ENCODE measurements at places on chromosomes 4 and X.

- no peak for DNase-seq
Measured at GRCh38 chr4:74613266-74613665, 168.3 kb downstream of the AREG start.

DNA sequence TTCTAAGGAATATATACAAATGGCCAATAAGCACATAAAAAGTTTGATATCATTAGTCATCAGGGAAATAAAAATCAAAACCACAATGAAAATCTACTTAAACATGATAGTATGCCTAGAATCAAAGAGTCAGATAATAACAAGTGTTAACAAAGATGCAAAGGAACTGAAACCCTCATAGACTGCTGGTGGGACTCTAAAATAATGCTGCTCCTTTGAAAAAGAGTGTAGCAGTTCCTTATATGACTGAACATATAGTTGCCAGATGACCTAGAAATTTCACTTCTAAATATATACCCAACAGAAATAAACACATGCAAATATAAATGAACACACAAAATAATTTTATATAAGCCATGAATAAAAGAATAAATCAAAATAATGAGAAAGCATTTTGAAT, 205.1 kb upstream of the CTSO start:
- peak; percentile 26 for DNase-seq

DNA sequence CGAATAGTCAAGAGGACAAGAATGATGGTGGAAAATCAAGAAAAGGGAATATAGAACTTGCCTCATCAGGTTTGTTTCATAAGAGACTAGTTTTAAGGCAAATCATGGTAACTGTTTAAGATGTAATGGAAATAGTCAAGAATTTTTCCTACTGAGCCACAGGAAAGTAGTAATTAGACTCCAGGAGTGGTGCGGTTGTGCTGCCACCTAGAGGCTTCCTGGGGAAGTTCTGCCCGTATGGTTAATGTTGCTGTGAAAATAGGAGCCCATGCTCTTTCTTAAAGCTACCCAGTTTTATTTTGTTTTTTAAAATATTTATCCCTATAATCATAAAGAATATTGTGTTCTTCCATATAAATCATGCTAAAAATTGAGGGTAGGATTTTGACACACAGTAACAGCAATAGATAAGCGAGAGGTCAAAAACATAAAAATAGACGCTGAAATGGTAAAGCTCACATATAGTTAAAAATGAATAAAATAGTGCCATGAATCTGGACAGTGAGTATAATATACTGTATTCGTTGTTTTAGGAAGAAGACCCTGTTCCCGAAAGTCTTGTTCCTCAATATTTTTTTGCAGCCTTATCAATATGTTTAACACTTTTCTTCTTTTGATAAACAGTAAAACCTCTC, 87.0 kb downstream of the PHOX2B start:
- DNase-seq: peak; percentile 47

DNA sequence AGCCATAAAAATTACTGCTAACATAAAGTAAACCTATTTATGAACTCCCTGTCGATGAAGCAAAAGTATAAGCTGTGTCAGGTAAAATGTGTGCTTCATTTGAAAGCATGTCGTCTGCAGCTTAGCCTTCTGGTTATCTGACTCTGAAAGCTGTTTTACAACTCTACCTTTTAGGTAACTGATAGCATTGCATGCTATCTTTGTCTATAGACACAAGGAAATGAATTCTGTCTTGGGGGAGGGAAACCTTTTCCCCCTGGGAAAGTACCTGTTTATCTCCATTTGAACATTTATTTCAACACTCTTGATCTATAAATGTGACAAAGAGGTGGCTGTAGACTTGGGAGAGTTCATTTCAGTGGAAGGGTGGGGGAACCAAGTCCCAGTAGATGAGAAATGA, 51.4 kb downstream of the RAB40A start:
- no peak for DNase-seq

DNA sequence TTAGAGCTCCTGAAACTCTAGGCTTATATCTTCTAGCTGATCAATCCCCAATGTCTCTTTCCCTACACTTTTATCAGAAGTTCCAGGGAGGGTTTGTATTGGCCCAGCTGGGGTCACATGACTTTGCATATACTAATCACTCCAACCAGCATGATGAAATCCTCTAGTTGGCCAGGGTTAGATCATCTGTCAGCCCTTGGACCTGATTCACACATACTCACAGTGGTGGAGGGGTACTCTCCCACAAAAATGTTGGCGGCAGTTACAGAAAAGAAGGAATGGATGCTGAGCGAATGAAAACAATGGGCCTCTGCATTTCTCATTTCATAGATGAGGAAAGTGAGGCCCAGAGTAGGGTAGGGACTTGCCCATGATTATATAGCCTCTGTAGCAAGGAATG, 151.1 kb downstream of the PJA1 start:
- no peak for DNase-seq

DNA sequence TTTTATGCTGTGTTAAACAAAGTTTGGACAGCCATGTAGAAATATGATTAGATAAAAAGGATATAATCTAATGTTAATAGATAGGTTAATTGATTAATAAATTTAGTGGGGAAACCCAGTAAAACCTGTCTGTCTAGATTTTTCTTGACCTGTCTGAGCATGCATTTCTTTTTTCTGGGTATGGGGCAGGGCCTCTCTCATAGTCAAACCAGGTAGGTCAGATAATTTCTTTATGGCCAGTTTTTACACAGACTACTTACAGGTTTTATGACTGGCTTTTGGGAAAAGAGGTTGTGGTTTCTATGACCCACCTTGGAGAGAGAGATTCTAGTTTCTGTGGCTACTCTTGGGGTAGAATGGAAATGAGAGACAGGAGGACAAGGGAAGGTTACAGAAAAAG, 135.6 kb upstream of the EPHA5 start:
- no peak for DNase-seq

- no peak for DNase-seq
Measured at GRCh38 chr4:118969359-118969758, 80.7 kb downstream of the SYNPO2 start.

DNA sequence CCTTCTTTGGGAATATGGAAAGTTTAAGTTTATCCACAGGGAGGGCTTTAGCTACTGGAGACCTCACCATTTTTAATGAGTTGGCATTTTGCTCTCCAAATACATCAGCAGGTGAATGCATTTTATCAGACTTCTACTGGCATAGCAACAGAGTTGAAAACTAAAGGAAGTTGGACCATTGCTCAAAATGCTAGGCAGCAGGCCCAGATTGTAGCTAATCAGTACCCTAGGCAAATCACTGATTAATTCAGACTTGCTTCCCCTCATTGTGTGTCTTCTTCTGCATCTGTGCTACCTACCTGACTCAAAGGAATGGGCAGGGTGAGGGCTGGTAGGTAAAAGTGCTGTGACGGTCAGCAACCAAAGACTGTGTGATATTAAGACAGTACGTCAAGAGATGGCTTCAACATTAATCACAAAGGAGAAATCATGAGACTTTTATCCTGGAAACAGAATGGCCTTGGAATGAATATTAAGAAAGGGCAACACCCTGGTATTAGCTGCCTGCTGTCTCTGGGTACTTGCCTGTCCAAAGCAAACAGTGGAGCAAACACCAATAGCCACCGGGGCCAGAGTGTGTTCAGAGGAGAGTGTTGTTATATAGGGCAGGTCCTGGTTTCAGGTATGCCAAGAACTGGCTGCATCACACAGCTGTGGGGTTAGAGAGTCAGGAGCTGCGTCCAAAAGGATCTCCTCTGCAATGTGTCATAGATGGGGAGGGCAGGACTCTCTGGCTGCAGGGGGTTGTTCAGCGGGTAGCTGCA, 17.1 kb upstream of the SMIM20 start:
- no peak for DNase-seq

- no peak for DNase-seq
Measured at GRCh38 chr4:85688055-85688740, 213.2 kb downstream of the ARHGAP24 start.

DNA sequence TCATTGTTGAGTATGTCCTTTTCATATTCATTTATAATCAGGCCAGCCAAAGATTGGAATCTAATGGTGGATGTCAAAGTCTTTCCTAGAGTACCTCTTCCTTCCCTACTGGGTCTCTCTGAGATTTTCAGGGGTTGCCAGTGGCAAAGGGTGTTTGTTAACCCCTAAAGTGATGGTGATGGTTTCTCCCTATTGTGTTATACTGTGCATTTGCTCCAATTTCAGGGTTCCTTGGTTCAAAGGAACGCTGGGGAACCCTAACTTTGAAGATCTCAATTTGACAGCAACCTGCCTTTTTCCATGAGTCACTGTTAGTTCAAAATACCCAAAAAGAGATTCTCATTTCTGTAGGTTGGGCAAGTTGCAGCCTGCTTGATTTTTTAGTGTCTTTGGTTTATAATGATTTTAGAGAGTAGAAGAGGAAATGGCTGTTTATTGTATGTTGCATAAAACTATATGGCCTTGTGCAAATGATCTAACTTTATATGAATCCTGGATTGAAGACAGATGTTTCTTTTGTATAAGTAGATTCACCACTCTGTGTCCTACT, 23.0 kb downstream of the GAB1 start:
- DNase-seq: no peak

DNA sequence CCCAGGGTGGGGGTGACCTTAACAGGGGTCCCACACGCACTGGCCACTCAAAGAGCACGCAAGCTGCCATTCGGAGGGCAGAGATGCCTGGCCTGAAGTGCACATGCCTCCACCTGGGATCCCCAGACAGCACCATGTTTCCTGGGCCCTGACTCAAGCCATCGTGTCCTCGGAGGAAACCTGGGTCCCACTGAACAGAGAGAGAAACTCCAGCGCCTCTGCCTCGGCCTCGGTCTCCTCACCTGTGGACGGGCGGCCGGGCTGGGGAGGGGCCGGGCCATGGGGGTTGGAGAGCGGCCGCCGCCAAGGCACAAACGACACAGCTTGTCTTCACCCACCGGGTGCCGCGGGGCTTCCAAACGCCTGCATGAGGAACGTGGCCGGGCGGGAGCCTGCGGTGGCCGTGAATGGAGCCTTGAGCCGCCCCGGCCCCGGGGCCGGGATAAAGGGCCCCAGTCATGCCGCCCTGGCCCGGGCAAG, 30.0 kb upstream of the FGFR3 start:
- DNase-seq: no peak

DNA sequence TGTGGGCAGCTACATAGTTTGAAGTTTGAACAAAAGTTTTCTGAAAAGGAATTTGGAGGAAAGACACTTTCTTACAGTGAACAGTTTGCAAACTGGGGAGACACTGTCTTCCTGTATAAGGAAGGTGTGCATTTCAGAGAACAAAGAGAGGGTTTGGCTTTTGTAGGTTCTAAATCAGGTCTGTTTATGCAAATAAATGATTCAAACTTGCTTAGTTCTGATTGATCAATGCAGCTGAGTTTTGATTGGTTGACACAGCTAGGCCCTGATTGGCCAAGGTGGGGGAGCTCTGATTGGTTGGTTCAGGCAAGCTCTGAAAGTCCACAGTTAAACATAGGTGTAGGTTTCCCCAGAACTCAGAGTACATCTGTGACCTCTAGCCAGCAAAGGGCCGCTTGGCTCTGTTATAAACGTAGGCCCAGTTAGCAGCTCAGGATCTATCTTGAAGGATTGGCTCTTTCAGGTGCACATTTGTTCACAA, 63.0 kb upstream of the ENPP6 start:
- DNase-seq: peak; percentile 80

DNA sequence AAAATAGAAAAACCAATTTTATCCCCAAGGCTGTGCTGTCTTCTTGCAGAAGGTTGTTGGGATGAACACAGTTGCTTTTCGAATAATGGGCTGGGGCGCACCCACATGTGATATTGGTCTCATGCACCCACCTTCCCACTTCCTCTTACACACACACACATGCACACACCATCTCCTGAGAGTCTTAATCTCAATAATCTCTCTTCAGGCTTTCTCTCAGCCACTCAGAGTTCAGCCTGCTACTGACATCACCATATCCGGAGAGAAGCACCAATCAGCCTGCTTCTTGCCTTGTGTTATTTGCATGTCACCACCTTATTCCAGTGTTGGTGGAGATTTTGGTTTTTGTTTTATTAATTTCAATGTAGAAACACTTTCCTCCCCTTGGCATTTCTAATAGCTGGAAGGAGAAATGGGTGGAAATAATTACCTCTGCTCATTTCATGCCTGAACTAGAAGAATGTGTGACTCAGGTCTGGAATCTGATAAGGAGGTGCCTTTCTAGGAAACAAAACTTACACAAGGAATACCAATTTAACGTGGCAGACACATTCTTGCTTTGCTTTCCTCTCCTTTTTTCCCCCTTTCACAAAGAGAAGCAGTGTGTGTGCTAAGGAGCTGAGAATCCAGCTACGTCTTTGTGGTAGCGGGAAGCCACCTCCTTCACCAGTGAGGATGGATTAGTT, 400.2 kb downstream of the MID1IP1 start:
- DNase-seq: no peak

GRCh38 chr4:8394061-8394519, 46.4 kb downstream of the ACOX3 start:
- no peak for DNase-seq

DNA sequence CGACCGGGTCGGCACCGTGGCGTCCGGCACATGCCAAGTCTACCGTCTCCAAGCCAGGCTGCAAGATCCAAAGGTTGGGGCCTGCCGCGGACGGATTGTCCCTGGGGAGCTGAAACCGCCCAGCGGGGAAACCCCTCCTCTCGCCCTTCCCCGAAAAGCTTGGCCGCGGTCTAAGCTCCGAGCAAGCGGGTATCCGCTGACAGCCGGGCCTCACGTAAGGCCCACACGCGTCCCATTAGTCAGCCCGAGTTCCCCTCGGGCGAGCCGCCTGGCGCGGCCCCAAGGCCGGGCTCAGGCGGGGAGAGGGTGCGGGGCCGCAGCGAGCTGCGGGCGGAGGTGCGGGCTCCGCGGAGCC, 6.8 kb upstream of the BCOR start:
- DNase-seq: peak; percentile 76

DNA sequence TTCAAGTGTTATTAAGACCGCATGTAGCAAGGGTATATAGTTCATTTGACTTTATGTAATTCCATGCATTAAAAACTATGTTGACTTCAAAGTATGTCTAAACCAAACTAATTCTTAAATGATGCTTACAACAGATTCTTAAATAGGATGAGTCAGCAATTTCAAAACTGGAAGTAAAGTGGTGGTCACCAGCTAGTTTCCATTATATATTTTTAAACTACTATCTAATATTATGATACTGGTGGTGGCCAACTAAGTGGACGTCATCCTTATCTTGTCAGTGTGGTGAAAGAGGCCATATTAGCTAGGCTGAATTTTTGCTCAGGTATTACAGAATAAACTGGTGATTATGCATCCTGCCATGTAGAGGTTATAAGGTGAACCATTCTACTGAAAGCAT, 1.2 kb downstream of the IL15 start:
- peak; percentile 51 for DNase-seq

GRCh38 chr4:7828793-7829301, 110.8 kb downstream of the AFAP1 start:
- no peak for DNase-seq
